Esophagus (tissue), 2 donors: ENCODE measurements at places on chromosomes 6 and 20. TPM values are rescaled to one million over a fixed set of nuclear protein-coding genes. Genes with fewer than 3 reads are reported as not detected.

DDO gene
- 0.28 TPM for polyA plus RNA-seq

PDE7B gene
- polyA plus RNA-seq, result 0.64 TPM

HAO1 gene
- polyA plus RNA-seq, result not detected

FAM184A gene
- polyA plus RNA-seq, result 1.1 TPM

RWDD2A gene
- polyA plus RNA-seq, result 0.84 TPM

COL20A1 gene
- polyA plus RNA-seq, result not detected

RNF217 gene
- 6.5 TPM for polyA plus RNA-seq
